ENCODE measurements at places on chromosomes 11 and 22. TPM values are rescaled to one million over a fixed set of nuclear protein-coding genes. Genes with fewer than 3 reads are reported as not detected.

UCP3 gene
- 0.09 TPM for total RNA-seq

MAP4K2 gene
- 6.1 TPM for total RNA-seq

PATE2 gene
- not detected for total RNA-seq

APBB1 gene
- total RNA-seq = 69.9 TPM
